Dorsolateral prefrontal cortex (tissue), 122 donors: ENCODE measurements at places on chromosomes 2 and 18. TPM values are rescaled to one million over a fixed set of nuclear protein-coding genes. Genes with fewer than 3 reads are reported as not detected.

DNA sequence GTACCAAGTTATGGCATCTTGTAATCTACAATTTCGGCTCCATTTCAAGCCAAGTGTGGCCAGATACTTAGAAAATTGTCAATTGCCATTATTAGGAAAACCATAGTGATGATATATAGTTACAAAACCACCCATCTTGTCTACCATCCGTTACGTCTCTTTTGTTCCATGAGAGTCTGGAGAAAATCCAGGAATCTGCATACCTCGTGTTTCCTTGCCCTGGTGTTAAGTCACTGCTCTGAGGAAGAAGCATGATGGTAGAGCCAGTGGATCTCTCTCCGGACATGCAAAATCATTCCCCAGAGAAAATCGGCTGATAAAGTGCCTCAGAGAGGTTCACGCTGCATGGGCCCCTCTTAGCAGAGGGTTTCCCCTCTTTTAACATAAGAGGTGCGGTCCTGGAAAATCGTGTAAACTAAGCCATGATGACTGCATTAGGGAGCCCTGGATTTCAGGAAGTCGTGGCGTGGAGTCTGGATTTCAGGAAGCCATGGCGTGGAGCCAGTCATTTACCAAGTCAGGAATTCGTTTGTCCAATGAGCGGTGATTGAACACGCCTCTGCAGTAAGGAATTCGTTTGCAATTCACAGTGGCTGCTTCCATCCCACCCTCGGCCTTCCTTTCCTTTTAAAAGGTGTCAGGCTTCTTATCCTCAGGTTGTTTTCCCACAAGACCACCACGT, 158.5 kb upstream of the TPO start:
- no peak for DNase-seq

Gene SNORC
- 37.4 TPM for total RNA-seq

Gene ARHGAP15
- total RNA-seq, result 6.2 TPM

Gene IL36G
- not detected for total RNA-seq

DNA sequence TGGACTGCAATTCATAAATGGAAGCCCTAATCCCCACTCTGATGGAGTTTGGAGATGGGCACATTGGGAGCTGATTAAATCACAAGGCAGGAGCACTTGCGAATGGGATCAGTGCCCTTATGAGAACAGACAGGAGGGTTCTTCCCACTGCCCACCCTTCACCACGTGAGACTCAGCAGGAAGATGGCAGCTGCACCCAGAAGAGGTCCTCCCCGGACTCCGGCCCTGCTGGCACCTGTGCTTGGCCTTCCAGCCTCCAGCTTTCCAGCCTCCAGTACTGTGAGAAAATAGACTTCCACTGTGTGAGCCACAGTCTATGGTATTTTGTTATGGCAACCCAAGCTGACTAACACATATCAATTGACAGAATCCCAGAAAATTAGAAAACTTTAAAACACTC, 267.6 kb upstream of the SALL3 start:
- no peak for DNase-seq

Gene TUBA4B
- total RNA-seq, result not detected

- no peak for DNase-seq
Measured at GRCh38 chr2:144514616-144515091, 5.3 kb downstream of the ZEB2 start.

DNA sequence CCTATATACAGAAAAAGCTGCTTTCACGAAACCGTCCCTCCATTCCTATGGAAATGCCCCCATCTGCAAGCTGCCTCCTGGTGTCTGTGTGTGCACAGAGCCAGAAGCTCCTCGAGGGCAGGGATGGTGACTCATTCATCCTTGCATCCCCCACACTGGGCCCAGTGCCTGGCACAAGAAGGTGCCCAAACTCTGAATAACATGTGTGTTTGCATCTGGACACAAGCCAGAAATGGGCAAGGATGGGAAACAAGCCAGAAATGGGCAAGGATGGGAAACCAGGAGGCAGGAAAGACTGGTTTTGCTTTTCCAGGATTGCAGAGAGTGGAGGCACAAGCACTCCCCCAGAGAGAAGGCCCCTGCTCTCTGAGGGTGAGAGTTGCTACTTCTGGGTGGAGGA, 313.9 kb downstream of the CELF4 start:
- peak; percentile 27 for DNase-seq

Gene ABCG8
- total RNA-seq, result 1.8 TPM

DNA sequence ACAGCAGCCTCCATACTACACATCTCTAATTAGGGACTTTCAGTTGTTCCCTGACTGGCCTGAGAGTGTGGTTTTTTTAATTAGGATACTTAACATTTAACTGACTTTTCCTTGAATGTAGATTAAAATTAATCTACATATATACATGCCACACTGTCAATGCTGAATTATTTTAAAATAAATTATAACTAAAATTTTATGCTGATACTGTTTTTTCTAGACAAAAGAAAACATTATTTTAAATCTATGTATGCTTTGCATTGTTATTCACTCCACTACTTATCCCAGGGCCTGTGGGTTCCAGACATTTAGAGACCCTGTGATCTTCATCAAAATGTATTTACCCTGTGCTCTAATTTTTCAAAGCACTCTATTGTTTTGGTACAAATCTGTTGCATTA, 496.0 kb upstream of the MAP2 start:
- no peak for DNase-seq

DNA sequence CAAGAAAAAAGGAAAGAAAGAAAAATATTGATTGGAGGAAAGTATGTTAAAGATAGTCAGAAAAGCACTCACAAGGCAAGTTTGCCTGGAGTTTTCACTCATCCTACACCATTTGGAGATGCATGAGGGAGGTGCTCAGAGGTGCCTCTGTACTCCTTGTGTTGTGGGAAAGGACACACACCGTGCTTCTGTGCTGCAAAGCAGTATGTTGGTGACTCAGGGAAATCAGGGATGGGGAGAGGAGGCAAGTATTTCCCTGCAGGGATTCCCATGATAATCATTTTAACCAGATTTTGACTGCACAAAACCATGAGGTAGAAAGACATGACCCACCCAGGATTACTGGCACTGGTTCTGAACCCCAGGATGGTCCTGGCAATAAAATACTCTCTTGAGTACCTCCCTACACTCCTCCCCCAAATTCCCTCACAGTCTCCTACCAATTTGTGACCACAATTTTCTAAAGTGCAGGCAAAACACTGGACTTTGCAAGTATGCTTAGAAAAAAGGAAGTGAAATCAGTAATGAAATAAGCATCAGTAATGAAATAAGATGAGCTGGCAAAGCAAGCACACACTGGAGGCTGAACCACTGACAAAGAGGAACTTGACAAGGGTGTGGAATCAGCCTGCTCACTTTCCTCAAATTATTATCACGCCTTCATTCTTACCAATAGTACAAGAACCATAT, 155.5 kb upstream of the ACVR2A start:
- no peak for DNase-seq

GRCh38 chr2:102141011-102141943, 1.3 kb upstream of the IL1R1 start:
- no peak for DNase-seq

DNA sequence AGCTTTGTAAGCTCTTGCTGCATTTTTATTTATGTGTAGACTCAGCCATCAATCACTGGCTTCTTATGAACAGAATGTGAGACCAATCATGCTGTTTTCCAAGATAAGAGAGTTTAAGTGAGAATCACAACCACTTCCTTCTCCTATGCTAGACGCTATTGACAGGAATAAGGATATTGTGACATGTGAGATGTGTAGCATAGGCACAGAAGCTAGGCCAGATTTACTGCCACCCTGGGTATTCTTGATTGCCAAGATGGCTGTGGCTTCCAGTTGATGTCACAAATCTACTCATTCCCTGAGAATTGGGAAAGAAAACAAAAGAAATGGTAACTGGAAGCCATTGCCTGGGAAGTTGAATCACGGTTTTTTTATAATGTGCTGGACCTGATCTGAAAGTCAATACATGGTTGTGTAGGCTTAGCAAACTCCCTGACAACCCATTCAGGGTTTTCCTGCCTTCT, 49.9 kb downstream of the RAB27B start:
- no peak for DNase-seq

GRCh38 chr18:8785261-8785660, 79.9 kb downstream of the MTCL1 start:
- no peak for DNase-seq

DNA sequence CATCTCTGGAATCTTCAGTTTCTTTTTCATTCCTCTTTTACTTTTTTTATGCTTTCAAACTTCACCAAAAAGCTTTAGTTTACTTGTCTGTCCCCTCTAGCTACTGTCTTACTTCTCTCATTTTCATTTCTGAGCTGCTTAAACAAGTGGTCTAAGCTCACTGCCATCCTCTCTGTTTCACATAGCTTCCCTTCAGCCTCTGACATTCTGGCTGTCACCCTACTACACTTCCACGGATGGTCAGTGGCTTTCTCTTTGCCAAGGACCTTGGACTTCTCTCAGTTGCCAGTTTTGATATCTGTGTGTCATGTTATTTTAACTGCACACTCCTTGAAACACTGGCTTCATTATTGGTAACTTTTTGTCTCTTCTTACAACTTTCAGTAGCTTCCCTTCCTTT, 176.1 kb downstream of the IKZF2 start:
- DNase-seq, result no peak

DNA sequence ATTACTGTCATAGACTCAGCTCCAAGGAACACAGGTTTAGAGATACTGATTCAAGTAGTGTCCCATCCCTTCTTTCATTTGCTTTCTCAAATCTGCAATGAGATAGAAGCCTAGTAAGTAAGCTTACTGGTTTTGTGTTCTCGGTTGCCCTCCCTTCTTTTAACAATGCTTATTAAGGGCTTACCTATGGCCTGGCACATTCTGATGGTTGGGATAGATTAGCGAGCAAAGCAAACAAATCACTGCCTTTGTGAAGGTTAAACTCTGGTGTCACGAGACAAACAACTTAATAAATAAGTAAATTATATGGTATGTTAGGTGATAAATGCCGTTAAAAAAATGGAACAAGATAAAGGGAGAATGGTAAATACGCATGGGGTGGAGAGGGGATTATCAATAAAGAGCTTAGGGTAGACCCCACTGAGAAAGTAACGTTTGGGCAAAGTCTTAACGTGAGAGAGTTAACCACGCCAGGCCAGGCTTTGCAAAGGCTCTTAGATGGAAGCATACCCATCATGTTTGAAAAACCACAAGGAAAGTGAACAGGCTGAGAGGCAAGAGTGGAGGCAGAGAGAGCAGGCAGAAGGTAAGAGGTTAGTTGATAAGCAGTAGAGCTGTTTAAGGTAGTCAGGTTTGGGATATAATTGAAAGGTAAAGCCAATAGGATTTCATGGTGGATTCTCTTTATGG, 31.0 kb downstream of the EIF2AK3 start:
- no peak for DNase-seq

Gene CCDC85A
- 14.7 TPM for total RNA-seq

- DNase-seq, result no peak
Measured at GRCh38 chr18:75762758-75763157, 335.3 kb upstream of the SMIM21 start.

DNA sequence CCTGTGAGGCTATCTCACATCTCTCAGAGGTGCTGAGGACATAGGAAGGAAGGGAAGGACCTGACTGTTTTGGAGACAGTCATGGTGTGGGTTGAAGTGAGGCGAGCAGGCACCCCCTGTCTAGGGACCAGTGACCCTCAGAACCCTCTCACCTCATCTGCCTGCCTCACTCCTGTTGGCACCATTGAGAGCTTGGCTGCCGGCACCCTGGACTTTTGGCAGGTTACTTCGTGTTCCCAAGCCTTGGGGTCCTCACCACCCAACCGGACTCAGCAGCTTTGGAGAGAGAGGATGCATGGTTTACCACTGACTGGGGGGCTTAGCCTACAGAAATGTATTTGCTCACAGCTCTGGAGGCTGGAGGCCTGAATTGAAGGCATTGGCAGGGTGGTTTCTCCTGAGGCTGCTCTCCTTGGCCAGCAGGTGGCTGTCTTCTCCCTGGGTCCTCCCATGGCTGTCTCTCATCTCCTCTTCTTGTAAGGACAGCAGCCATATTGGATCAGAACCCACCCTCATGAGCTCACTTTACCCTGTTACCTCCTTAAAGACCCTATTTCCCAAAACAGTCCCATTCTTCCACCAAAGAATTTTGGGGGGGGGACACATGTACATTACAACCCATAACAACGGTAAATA, 142.0 kb downstream of the TSN start:
- no peak for DNase-seq

Gene ADRA2B
- total RNA-seq, result 2.3 TPM
